ENCODE measurements at places on chromosomes 13 and 19.

- DNase-seq, result peak; percentile 78
These were observed 10.3 kb upstream of the ZBTB32 start for GRCh38 chr19:35693835-35694599.

- no peak for DNase-seq
These were observed 813 bp downstream of the ZNF284 start for GRCh38 chr19:44072543-44073401.

GRCh38 chr19:29211562-29212355 lies 1.2 kb downstream of the UQCRFS1 start:
- DNase-seq, result no peak

- no peak for DNase-seq
These were observed 1719.7 kb upstream of the SLC10A2 start for GRCh38 chr13:104785952-104786351.

DNA sequence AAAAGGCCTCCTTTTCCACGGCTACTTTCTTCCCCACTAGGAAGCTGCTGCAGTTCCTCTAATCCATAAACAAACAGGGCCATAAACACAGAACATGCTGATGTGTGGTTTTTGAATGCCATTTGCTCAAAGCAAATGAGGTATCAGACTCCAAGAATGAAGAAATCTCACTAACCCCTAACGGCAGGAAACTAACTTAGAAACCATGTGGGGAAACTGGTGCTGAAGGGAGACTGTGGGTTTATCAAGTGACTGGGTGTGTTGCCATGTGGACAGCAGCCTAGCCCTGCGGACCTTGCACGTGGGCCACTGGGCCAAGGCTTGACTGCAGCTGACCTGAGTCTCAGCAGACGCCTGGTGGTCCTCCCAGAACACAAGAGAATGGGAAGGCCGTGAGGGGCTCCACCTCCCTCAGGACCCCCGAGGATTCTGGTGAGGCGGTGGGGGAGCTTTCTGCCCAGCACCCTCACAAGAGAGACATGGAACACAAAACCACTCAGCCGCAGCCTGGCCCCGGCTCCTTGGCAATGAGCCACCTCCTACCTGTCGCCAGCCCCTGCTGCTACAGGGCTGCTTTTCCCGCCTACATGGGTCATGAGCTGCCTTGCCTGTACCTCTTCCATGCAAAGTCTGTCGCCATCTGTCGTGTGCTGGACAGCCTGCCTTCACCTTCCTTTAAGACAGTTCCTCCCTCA lies 10.6 kb downstream of the SLC15A1 start:
- no peak for DNase-seq

GRCh38 chr19:2798733-2799132 lies 13.4 kb downstream of the THOP1 start:
- no peak for DNase-seq

DNA sequence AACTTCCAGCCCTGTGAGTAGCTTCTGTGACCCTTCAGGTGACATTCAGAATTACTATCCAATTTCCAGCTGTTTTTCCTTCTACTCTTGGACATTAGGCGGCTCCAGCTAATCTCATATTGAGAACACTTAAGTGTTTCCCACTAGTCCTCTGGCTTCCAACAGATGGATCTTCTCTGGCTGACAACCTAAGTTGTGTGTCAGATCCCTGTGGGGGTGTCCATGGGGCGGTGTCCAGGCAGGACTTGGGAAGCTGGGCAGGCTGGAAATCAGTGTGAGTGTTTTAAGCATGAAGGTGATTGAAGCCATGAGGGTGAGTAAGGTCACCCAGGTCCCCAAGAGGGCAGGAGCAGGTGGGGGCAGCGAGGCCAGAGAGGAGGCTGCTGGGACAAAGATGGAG lies 10.1 kb downstream of the CNOT3 start:
- DNase-seq, result no peak

DNA sequence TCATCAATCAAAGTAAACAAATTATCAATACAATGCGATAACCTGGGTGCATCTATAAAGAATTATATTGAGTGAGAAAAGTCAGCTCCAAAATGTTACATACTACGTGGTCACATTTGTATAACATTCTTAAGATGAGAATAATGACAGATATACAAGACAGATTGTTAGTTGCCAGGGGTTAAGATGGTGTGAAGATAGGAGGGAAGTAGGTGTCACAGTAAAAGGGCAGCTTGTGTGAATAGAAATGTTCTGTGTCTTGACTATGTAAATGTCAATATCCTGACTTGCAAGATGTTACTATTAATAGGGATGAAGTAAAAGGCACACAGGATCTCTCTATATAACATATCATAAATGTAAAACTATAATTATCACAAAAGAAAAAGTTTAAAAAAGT lies 611.2 kb upstream of the SPRY2 start:
- no peak for DNase-seq

- DNase-seq, result no peak
These were observed 49.2 kb upstream of the TRPC4 start for GRCh38 chr13:37918751-37919150.

All from stimulated activated CD8-positive, alpha-beta memory T cell treated with anti-CD3 and anti-CD28 coated beads, Interleukin-7, amount 100 ng/mL, for 4 hours (primary cell).